ENCODE measurements at places on chromosomes 12 and 14.

DNA sequence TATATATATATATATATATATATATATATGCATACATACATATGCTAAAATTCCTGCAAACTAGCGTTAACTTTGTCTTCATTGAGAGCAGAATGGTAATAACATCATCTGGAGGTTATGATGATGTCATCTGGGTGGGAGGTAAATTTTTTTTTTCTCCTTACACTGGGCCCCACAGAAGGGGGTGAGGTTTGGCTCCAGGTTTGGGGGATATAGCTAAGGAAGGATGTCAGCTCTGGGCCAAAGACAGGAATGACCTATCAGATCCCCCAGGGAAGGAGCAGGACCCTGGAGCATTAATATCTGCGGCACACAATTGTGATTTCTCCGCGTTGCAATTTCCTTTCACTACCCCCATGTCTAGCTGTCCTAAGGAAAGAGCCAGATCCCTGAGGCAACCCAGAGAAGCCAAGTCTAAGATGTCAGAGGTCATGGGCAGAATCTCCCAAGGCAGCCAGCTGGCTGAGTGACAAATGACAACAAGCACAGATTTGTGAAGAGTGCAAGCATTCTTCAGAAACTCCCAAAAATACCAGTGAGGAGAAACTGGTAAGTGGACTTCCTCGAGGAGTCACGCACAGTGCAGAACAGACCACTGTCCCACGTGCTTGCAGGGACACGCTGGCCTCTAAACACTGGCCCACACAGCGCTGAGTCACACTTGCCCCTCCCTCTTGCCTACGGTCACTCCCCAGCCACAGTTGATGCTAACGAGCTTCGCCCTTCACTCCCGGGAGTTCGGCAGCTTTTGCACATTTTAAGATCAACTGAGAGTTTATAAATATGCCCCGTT lies 9.9 kb downstream of the UBC start:
- no peak for DNase-seq
- no peak overlapping the region for H3K27ac ChIP-seq
- no peaks in the 10 kb centered on the region for H3K36me3 ChIP-seq
- H3K4me3 ChIP-seq, result no peak overlapping the region

DNA sequence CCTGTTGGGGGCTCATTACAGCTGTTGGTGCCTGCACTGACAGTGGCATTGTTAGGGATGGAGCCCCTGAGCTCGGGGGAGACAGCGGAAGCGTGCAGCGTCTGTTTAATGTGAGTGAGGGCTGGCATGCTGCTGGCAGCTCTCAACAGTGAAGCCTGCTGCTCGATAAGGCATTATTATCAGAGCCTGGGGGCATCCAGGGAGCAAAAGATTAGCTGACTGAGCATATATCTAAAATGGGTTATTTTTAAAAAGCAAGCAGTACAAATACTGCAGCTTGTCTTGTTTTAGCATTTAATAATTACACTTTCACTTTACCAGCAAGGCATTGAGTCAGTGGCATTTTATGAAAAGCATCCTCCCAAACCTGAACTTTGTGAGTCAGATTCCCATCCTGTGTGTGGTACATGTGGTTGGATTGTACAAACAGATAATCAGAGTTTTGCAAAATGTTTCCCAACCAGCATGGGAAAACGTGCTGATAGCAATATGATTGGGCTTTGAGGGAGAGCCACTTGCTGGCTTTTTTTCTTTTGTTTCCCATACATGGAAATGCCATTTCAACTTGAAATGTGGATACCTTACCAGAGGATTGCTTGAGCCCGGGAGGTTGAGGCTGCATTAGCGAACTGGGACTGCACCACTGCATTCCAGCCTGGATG lies 150.8 kb downstream of the PRKCH start:
- peaks cover 85% of the 10 kb centered on the region for H3K4me1 ChIP-seq
- H3K36me3 ChIP-seq, result peaks cover 69% of the 10 kb centered on the region
- H3K27me3 ChIP-seq, result no peaks in the 10 kb centered on the region
- peak overlapping the region; percentile 91 for H3K27ac ChIP-seq
- H3K4me3 ChIP-seq, result peak overlapping the region; percentile 77

DNA sequence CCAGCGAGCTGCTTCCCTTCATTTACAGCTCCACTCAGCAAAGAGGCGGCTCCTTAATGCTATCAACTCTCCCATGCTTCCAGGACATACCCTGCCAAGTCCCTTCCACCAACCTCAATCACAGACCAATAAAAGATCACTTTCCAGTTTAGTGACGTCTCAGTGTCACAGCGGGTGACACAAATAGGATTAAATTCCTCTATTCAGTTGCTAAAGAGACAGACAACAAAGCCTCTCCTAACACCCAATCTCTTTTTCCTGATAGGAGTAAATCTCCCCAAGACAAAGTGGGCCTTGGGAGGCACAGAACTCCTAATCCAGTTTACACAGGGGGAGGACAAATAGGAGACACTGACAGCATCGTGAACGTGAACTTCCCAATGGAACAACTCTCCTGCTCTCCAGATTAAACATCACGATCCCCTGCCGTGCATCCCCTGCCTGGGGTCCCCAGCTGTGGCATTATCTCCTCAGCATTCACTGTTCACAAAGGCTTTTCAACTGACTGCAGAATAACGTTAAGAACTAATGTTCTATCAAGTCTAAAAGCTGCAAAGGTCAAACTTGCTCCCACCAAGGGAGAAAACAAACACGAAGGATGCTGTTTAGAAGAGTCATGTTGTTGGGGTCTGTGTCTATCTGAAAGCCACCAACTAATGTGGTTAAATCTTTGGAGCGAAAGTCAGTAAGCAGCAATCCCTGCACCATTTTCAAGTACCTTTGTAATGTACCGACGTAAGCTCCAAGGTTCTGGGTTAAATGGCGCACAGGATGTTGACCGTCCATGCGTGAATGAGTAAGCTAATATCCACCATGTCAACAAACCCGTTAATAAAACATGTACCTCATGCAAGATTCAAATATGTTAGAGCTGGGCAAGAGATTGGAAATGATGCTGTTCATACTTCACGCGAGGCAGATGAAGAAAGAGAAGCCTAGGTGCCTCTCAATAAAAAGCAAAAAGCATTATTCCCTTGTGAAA lies 31.5 kb downstream of the TMEM132D start:
- H3K4me3 ChIP-seq, result no peak overlapping the region
- peaks cover 6% of the 10 kb centered on the region for H3K27me3 ChIP-seq
- H3K4me1 ChIP-seq, result no peaks in the 10 kb centered on the region
- H3K27ac ChIP-seq, result no peak overlapping the region

DNA sequence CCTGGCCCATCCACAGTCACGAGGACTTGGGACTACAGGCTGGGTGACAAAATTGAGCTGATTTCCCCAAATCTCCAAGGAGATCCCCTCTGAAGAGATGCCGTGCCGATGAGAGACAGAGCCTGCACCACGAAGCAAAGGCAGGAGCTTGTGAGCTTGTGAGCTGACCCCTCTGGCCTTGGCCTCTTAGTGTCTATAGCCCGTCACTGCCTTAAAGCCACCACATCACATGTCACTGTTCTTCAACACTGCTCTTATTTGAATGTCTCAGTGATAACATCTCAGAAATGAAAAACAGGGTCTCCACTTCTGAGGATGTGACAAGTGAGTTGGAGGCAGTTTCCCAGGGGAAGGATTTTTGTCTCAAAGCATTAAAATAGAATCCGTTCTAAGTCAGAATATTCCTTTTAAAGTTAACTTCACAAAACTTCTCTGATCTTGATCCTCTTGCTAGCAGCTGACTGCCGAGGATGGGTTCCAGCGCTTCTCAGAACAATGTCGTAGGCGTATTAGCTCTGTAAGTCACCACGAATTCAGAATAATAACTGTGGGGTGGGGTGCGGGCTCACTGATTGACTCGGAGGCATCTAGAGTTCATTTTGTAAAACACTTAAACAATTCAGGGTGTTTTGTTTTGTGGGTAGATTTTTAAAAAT lies 37.5 kb downstream of the CHST11 start:
- H3K27me3 ChIP-seq, result no peaks in the 10 kb centered on the region
- H3K36me3 ChIP-seq, result peaks cover 21% of the 10 kb centered on the region
- H3K27ac ChIP-seq, result peak overlapping the region; percentile 68

GRCh38 chr12:120514002-120514401 lies 15.0 kb downstream of the COQ5 start:
- H3K4me1 ChIP-seq, result no peaks in the 10 kb centered on the region
- H3K36me3 ChIP-seq, result peaks cover 8% of the 10 kb centered on the region
- no peak overlapping the region for H3K4me3 ChIP-seq
- H3K27me3 ChIP-seq, result no peaks in the 10 kb centered on the region

GRCh38 chr14:104441275-104442106 lies 138.1 kb upstream of the C14orf180 start:
- H3K36me3 ChIP-seq, result no peaks in the 10 kb centered on the region
- H3K27me3 ChIP-seq, result no peaks in the 10 kb centered on the region
- H3K27ac ChIP-seq, result no peak overlapping the region
- H3K4me1 ChIP-seq, result no peaks in the 10 kb centered on the region
- no peak for DNase-seq
- no peak overlapping the region for H3K4me3 ChIP-seq

GRCh38 chr14:36493761-36494160 lies 26.3 kb downstream of the NKX2-1 start:
- peaks cover 54% of the 10 kb centered on the region for H3K27me3 ChIP-seq
- no peak for DNase-seq
- H3K4me3 ChIP-seq, result no peak overlapping the region
- no peaks in the 10 kb centered on the region for H3K36me3 ChIP-seq
- no peaks in the 10 kb centered on the region for H3K4me1 ChIP-seq
- no peak overlapping the region for H3K27ac ChIP-seq

- no peaks in the 10 kb centered on the region for H3K4me1 ChIP-seq
- no peak overlapping the region for H3K27ac ChIP-seq
- no peak for DNase-seq
- no peak overlapping the region for H3K4me3 ChIP-seq
These were observed 323.3 kb downstream of the TMEM117 start for GRCh38 chr12:44159216-44159615.

GRCh38 chr12:100716945-100717732 lies 77.4 kb upstream of the ANO4 start:
- H3K27me3 ChIP-seq, result peaks cover 50% of the 10 kb centered on the region
- no peak for DNase-seq

DNA sequence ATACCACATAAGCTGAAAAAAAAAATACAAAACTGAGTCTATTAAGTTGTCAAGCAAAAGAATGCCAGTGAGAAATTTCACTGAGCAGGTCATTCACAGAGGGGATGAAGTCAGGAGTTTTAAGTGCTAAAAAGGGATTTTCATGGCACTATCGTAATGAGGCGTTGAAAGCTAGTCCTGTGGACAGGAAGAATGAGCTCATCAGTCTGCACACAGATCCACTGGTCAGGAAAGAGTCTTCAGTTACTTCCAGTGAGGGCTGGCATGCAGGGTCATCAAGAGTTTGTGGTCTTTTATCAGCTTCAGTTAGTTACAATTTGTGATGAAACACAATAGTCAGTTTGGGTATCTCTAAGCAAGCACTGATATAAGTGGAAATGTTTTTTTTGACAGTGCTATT lies 88.1 kb upstream of the WSCD2 start:
- H3K27me3 ChIP-seq, result peaks cover 13% of the 10 kb centered on the region
- H3K27ac ChIP-seq, result no peak overlapping the region
- DNase-seq, result no peak

- H3K27ac ChIP-seq, result no peak overlapping the region
- H3K4me1 ChIP-seq, result peaks cover 43% of the 10 kb centered on the region
- no peak overlapping the region for H3K4me3 ChIP-seq
These were observed 8.0 kb upstream of the RAP1B start for GRCh38 chr12:68602720-68603119.

- H3K4me3 ChIP-seq, result no peak overlapping the region
- peaks cover 55% of the 10 kb centered on the region for H3K27me3 ChIP-seq
- no peak for DNase-seq
- no peak overlapping the region for H3K27ac ChIP-seq
These were observed 1.8 kb downstream of the KITLG start for GRCh38 chr12:88578276-88579160.

GRCh38 chr14:54127526-54127925 lies 170.9 kb upstream of the BMP4 start:
- H3K27me3 ChIP-seq, result peaks cover 4% of the 10 kb centered on the region
- DNase-seq, result no peak
- H3K4me1 ChIP-seq, result no peaks in the 10 kb centered on the region
- H3K27ac ChIP-seq, result no peak overlapping the region
- no peaks in the 10 kb centered on the region for H3K36me3 ChIP-seq

GRCh38 chr12:43115441-43116160 lies 436.4 kb downstream of the ADAMTS20 start:
- H3K27me3 ChIP-seq, result no peaks in the 10 kb centered on the region
- no peak overlapping the region for H3K27ac ChIP-seq
- H3K36me3 ChIP-seq, result no peaks in the 10 kb centered on the region
- no peak overlapping the region for H3K4me3 ChIP-seq

- DNase-seq, result no peak
- no peak overlapping the region for H3K4me3 ChIP-seq
- H3K36me3 ChIP-seq, result no peaks in the 10 kb centered on the region
These were observed 105.1 kb downstream of the PRIMA1 start for GRCh38 chr14:93683226-93683625.

- DNase-seq, result no peak
- H3K27me3 ChIP-seq, result no peaks in the 10 kb centered on the region
- peaks cover 24% of the 10 kb centered on the region for H3K4me1 ChIP-seq
- peak within 1 kb of the TSS; percentile 91 for H3K27ac ChIP-seq
These were observed at the start of gene IKZF4 for GRCh38 chr12:56020423-56021184. IKZF4 (plus strand) TSS chr12:56021043; CDS start chr12:56021494, 451 bp downstream.

Measured in activated naive CD8-positive, alpha-beta T cell treated with anti-CD3 and anti-CD28 coated beads for 36 hours (primary cell).